ENCODE measurements at places on chromosomes 4 and X. TPM values are rescaled to one million over a fixed set of nuclear protein-coding genes. Genes with fewer than 3 reads are reported as not detected.
A peak's percentile ranks its signal among the peaks of the same experiment; 100 is the strongest.

DNA sequence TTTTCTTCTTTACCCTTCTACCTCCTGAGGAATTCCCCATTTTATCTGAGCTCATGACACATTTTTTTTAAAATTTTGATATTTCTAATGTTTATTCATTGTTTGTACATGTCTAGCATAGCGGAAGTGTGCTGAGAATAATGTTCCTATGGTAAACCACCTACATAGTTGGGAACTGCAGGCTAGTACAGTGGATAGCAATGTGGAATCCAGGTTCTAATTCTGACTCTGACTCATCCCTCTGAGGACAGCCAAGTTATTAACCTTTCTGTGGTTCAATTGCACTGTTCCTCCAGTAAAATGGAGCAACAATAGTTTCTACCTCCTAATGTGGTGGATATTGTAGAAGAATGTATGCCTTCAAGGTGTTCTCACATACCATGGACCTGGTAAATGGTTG, 20.6 kb upstream of the APELA start:
- no peak for DNase-seq

GRCh38 chrX:19798423-19798822, 89.0 kb downstream of the SH3KBP1 start:
- no peak for DNase-seq

DNA sequence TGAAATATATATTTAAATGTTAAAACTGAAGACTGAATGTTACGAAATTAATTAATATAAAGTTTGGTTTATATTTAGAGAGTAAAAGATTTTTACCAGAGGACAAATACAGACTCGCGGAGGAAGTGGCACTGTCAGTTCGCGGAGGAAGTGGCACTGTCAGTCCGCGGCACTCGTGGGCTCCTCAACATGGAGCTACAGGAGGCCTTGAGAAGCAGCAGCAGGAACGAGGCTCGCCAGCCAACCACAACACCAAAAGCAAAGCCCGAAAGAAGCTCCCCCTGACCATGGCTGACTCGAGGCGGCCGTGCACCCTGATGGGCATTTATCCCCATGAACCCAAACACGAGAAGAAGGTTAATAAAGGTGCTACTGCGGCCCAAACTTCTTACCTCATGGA, 125.3 kb upstream of the PABPC4L start:
- no peak for DNase-seq

DNA sequence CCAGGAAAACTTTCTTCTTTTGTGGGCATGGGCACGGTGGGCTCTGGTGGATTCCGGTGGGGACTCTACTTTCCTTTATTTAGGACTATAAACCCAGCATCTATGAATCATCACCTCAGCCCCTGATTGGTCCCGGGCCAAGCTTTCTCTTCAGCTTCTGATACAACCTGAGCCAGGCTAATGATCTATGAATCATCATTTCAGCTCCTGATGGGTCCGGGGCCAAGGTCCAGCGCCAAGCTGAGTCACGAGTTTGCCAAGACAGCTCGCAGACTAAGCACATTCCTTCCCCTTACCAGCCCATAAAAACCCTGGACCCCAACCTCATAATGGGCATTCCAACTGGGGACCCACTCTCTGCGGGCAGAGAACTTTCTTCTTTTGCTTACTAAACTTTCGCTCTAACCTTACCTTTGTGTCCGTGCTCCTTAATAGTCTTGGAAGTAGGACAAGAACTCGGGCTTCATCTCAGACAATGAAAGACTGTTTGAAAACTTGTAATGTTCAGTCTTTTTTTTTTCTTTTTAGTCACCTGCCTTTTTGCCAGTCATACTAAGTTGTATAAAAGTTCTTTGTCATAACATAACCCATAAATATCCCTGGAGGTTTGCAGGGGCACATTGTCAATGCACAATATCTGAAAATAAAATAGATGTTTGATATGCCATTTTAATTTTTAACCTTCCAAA, 904.9 kb upstream of the EPHA5 start:
- no peak for DNase-seq

DNA sequence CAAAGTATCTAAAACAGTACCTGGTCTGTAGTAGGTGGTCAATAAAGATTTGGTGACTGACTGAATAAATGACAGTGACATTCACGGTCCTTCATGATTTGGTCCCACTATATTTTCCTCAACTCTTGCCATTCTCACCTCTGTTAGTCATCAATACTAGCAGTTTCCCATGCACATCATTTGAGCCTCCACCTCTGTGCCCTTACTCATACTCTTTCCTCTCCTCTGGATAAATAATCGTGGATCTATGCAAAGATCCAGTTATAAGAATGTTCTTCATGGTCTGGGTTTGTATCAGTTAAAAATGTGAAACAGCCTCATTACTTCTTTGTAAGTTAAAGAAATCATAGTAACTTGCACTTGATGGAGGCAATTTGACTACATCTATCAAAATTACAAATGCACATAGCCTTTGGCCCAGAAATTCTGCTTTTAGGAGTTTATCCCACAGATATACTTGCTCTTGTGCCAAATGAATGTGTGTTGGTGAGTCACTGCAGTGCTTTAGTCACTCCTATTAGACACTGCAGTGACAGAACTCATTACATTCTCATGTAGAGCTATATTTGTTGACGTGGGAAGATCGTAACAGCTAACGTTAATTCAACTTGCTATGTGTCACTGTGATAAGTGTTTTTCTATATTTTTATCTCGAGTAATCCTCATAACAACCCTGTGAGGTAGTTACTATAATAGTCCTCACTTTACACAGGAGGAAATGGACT, 121.9 kb upstream of the SMIM10 start:
- peak; percentile 16 for DNase-seq

DNA sequence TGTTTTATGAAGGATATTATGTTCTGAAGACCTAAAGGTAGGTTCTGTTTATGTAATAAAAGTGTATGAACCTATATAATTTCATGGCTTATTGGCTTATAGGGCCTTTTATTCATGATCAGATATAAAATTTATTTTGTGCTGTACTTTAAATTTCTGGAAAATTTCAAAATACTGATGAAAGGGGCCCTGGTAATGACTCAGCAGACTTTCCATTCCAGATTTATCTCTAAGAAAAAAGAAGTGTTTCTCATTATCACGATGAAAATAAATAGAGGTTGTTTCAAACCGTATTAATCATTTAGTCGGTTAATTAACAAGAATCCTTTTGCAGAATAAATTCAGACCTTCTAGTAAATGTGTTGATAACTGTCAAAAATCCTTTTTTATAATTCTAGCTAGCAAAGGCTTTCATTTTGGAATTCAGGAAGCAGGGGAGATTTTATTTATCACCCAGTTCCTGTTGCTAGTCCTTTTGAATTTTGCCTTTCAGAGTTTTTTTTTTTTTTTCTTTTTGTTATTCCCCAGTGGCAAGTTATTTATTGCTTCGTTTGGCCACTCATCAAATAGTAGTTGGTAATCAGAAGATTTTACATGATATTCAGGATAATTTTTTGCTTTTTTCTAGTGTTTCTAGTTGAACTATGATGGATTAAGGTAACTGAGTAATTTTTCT, 5.4 kb upstream of the TAPT1 start:
- DNase-seq, result peak; percentile 8

Gene MCTS1
- total RNA-seq, result 23.3 TPM

Gene TIMP1
- total RNA-seq, result 295 TPM

Gene USP27X
- total RNA-seq, result 3.0 TPM

All from dermis microvascular lymphatic vessel endothelial cell (primary cell).